Kidney tubule cell (primary cell): ENCODE measurements at places on chromosomes 6 and 20.

GRCh38 chr20:53260168-53260567 is 288.0 kb downstream of the TSHZ2 start:
- no peak for DNase-seq

DNA sequence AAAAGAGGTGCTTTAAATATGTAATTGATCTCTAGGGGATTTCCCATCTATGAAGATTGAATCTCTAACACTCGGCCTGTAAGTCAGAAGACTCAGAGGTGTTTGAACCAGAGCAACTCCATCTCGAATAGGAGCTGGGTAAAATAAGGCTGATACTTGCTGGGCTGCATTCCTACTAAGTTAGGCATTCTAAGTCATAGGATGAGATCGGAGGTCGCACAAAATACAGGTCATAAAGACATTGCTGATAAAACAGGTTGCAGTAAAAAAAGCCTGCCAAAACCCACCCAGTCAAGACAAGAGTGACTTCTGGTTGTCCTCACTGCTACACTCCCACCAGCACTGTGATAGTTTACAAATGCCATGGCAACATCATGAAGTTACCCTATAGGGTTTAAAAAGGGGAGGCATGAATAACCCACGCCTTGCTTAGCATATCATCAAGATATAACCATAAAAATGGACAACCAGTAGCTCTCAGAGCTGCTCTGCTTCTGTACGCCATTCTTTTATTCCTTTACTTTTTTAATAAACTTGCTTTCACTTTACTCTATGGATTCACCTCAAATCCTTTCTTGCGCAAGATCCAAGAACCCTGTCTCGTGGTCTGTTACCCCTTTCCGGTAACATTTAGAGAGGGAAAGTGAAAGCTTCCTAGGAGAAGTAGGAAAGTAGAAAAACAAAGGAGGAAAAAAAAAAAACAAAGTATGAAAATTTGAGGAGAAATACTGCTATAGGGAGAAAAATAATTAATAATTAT is 129.7 kb upstream of the PHACTR1 start:
- DNase-seq = peak; percentile 37

DNA sequence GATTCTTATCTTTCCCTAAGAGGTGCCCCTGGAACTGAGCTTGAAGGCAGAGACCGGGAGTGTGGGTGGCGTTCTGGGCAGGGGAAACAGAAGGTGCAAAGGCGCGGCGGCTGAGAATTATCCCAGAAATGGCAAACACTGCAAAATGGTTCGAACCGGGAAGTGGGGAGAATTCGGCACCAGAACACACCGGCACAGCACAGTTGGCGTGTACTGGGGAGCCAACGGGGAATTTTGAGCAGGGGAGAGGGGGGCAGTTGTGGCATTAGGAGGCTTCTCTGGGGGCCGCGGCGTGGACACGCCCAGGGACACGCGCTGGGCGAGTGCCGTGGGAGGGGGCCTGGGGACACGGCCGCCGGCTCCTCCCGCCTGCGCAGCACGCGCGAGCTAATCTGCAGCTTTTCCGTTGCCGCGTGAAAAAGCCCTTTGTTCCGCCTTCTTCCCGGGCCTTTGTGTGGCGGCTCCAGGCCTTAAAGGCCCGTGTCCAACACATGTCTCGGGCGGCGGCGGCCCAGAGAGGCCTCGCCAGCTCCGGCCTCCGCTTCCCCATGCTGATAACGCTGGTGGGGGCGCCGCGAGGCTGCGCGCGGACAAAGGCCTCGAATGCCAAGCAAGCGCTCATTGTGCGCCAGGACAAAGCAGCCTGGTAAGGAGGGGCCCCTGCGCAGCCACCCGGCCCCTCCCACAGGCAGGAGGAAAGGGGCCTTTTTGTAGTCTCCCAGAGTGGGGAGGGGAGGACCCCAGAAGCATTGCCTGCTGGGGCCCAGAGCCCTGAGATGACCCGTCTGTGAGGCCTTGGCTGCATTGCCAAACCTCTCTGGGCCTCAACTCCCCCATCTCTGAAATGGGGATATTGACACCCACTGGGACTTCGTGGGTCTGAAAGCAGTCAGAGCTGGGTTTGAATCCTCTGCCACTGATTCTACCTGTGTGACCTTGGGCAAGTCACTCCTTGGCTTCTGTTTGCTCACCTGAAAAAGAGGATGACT is 82.8 kb downstream of the CD40 start:
- DNase-seq = no peak

- DNase-seq = no peak
Measured at GRCh38 chr6:18161431-18161830, 6.2 kb downstream of the KDM1B start.

DNA sequence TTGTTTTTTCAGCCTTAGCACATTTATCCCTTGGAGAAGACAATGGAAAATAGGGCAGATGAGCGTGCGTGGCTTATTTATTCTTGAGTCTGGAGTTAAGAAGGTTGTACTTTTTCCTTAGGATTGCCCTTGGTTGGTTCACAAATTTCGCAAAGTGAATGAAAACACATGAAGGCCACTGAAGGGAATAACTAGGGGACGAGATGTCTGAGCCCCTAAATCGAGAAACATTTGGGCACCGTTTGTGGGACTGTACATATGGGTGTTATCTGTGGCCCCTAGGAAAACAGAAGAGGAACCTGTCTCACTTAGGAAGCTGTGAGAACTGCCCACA is 19.4 kb upstream of the TRIM27 start:
- DNase-seq = no peak
